ENCODE measurements at places on chromosomes 2 and 18.

GRCh38 chr2:161077367-161078210 is 82.6 kb upstream of the TANK start:
- peak; percentile 65 for DNase-seq

- DNase-seq, result no peak
Measured at GRCh38 chr2:227472265-227473121, 537 bp downstream of the AGFG1 start.

- DNase-seq, result no peak
Measured at GRCh38 chr18:76515576-76515975, 20.5 kb upstream of the ZNF516 start.

DNA sequence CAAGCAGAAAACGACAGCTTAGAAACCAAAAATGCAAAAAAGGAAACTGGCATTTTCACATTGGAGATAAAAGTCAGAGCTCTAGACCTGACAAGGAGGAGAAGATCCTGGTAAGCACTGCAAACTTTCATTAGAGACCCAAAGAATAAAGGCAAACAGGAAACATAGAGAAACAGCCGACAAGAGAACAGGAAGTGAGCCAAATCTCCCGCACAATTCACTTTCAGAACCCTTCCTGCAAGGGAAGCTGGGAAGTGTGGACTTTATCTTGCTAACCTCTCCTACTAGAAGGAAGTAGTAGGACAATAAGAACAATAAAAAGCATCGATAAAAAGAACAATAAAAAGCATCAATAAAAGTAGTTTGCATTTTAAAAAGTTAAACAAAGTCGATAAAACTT is 417.8 kb upstream of the SPHKAP start:
- DNase-seq, result no peak

GRCh38 chr18:63603355-63603754 is 16.2 kb downstream of the SERPINB13 start:
- DNase-seq, result no peak

DNA sequence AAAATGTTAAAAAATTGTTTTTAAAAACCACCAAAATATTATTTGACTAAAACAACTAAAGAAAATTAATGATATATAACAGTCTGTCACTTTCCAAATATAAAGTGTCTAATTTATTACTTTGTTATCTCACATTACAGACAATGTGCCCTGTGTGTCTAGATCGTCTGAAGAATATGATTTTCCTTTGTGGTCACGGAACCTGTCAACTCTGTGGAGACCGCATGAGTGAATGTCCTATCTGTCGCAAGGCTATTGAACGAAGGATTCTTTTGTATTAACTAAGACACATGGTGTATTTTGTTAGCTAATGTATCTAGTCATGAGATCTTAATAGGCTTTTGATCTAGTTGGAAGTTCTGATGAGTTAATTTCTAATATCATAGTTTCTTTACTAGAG is 123.8 kb downstream of the MIB1 start:
- no peak for DNase-seq

DNA sequence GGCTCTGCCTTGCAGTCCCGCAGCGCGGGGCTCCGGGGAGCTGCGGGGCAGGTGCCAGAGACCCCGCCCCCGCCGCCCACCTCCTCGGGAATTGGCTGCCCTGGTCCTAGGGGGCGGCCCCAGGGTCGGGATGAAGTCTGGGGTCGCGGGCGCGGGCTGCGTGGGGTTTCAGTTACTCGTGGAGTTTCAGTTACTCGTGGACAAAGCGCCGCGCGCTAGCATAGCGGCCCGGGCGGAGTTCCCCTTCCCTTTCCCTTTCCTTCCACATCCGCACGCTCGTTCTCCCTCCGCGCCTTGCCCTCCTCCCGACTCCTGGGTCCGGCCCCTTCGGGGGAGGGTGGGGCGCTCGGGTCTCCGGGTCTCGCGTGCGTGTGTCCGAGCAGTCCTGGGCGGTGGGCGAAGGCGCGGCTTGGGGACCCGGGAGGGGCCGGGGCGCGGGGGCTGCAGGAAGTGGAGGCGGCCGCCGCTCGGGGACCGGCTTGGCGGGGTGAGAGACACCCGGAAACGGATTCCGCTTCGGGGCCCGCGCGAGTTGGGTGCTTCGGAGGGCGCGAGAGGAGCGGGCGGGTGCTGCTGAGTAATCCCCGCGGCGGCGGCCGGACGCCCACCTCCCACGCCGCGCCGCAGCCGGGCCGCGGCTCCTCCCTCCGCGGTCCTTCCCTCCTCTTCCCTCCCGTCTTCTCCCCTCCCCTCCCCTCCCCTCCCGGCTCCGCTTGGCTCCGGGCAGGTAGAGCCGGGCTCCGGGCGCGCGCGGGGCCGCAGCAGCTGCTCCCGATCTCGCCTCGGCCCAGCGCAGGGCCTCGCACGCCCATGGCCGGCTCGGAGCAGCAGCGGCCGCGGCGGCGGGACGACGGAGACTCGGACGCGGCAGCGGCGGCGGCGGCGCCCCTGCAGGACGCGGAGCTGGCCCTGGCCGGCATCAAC is at the start of gene TTC39C:
TSS of gene TTC39C (plus strand) at position 693 of the 924 bp plus-strand sequence. CDS start at position 811, 118 bp downstream.
- DNase-seq, result peak; percentile 82

DNA sequence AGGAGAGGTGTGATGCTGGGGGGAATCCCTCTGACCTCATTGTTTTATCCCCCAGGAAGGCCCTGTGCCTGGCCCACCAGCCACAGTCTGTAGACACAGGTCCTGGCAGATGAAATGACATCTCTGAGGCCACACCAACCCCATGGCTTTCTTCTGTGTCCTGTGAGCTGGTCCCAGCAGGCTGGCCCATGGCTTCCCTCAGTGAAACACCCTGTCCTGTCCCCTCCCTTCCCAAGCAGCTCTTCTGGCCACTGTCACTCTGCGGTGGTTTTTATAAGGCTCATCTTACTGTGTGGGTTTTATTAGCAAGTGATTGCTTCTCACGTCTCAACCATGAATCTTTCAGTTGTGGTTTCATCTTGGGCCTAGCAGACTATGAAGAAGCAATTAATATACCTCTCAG is 102.8 kb upstream of the STPG4 start:
- no peak for DNase-seq

GRCh38 chr2:173126819-173127218 is 51.2 kb downstream of the MAP3K20 start:
- peak; percentile 41 for DNase-seq

DNA sequence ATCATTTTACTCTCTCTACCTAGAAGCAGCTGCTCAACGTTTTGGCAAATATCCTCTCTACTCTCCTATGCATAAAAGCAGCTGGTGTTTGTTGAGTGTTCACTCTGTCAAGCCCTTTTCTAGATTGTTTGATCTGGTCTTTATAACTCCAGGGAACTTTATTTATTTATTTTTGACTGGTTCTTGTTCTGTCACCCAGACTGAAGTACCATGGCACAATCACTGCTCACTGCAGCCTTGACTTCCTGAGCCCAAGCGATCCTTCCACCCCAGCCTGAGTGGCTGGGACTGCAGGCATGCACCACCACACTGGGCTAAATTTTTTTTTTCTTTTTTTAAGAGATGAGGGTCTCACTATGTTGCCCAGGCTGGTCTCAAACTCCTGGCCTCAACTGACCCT is 12.7 kb downstream of the CATIP start:
- DNase-seq, result no peak

DNA sequence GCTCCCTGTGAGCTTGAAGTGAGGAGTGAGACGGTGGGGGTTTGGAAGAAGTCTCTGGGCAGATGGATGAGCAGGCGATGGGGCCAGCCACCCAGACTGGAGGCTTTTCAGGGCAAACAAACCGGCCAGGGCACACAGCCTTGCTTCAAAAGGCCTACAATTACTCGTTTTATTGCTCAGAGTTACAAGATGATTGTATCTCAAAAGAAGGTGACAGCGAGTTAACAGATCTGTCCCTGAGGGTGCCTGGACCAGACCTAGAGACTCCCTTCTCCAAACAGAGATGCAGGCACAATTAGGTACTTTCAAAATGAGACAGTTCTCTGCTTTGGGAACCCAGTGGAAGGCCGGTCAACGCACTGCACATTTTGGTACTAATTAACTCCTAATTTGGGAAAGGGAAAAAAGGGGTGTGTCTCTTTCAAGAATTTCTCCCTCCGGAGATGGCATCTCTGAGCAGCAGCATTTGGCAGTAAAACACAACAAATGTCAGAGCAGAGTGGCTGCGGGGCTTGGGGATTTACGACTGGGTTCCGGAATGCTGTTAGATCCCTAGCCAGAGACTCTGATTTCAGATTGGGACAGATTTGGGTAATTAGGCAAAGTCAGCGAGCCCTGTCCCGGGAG is 226.7 kb downstream of the TTC32 start:
- DNase-seq, result no peak

DNA sequence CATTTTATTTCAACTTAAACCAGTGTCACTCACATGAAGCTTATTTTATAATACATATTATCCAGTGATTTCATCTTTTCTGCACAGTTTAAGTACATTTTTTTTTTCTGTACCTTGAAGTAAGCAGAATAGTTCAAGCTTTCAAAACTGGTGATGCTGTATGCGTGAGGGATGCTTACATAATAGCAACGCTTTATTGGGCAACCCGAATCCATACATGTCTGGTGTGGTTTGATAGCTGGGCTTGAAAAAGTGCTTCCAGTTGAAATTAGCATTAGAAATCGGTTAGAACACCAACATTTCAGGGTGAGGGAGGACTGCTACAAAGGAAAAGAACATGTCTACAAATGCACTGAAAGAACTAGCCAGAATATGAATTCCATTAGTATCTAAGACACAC is 117.4 kb downstream of the MBP start:
- DNase-seq, result no peak

DNA sequence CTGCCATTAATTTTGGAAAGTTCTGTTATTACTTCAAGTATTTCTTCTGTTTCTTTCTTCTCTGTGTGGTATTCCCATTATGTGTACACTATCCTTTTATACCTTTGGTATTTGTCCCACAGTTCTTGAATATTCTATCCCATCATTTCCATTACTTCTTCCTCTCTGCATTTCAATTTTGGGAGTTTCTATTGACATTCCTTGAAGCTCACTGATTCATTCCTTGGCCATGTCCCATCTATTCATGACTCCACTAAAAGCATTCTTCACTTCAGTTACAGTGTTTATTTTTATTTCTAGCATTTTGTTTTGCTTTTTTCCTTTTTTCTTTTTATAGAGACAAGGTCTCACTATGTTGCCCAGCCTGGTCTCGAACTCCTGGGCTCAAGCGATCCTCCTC is 30.3 kb downstream of the PROC start:
- peak; percentile 50 for DNase-seq

GRCh38 chr2:240431271-240431660 is 4.2 kb upstream of the GPC1 start:
- DNase-seq, result no peak

GRCh38 chr2:143994961-143995360 is 525.0 kb downstream of the ZEB2 start:
- DNase-seq, result no peak

DNA sequence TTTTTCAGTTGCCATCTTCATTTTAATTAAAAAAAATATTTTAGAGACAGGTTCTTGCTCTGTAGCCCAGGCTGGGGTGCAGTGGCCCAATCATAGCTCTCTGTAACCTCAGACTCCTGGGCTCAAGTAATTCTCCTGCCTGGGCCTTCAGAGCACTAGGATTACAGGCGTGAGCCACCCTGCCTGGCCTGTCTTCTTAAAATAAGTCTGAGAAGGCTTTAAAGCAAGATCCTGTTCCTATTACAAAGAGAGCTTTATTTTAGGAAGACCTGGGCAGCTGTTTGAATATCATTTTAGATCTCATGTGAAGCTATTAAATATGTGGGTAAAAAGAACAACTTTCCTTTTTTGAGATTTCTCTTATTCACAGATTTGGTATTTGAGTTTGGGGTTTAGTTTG is 1.5 kb downstream of the FAM228A start:
- DNase-seq, result no peak

- no peak for DNase-seq
Measured at GRCh38 chr2:231286964-231287363, 88.5 kb downstream of the ARMC9 start.

DNA sequence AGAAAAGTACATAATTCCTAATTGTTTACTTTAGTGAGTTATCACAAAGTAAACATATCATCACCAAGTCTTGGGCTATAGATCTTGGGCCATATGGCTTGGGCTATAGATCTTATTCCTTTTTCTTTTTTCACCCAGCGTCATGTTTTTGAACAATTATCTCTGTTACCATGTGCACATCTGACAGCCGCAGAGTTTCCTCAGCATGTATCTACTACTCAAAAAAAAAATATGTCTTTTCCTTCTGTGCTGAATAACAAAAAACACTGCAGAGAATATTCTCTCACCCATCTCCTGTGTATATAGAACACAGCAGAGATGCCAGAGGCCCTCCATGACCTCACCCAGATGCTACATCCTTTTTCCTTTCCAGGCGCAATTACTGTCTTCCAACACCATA is 76.2 kb upstream of the MYO3B start:
- no peak for DNase-seq

DNA sequence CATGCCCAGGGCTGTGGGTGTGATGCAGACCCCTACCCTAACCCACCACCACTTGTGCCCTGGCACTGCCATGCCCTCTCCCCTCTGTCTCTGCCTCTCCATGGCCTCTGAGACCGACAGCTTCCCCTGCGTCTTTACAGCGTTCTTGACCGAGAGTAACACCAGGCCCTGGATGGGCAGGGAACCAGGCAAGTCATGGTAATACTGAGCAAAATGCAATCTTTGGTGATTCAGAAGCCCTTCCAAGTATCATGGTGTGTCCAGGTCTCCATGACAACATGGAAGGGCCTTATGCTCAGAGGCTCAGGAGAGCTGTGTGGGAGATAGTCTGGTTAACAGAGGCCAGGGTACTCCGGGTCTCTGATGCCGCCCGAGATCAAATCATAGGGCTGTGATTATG is 176.1 kb downstream of the KLHL29 start:
- peak; percentile 55 for DNase-seq

- DNase-seq, result no peak
Measured at GRCh38 chr2:101476605-101477208, 1.8 kb upstream of the RFX8 start.

DNA sequence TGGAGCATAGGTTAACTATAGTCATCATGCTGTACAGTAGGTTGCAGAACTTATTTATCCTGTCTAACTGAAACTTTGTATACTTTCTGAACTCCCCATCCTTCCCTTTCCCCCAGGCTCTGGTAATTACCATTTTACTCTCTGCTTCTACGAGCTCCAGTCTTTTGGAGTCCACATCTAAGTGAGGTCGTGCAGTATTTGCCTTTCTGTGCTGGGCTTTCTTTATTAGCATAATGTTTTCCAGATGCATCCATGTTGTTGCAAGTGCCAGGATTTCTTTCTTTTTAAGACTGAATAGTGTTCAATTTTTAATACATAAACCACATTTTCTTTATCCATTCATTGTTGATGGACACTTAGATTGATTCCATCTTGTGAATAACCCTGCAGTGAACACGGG is 464.1 kb downstream of the TGIF1 start:
- no peak for DNase-seq

GRCh38 chr2:172472446-172473033 is 45.2 kb downstream of the ITGA6 start:
- DNase-seq, result no peak

GRCh38 chr2:235498541-235498940 is 4.7 kb downstream of the AGAP1 start:
- peak; percentile 56 for DNase-seq

GRCh38 chr2:3712424-3712823 is 9.0 kb downstream of the DCDC2C start:
- no peak for DNase-seq
